ENCODE measurements at places on chromosomes 4 and X.

DNA sequence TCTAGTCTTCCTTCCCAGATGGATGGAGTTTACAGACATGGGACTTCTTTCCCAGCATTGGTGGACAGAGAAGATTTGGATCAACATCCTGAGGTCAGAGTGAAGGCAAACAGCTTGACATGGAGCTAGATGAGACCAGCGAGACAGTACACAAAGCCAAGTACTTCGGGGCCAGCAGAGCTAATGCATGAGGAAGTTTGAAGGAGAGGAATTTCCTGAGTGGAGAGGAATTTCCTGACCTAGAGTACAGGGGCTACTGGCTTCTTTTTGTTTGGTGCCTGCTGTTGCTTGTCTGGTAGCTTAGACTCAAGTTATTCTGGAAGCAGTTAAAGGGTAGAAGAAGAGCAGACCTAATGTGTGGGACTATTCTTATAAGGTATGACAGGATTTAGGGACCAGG lies 69.1 kb upstream of the EOLA2 start:
- DNase-seq = no peak

- no peak for DNase-seq
Observed at GRCh38 chrX:43564953-43565352, 91.1 kb upstream of the MAOA start.

DNA sequence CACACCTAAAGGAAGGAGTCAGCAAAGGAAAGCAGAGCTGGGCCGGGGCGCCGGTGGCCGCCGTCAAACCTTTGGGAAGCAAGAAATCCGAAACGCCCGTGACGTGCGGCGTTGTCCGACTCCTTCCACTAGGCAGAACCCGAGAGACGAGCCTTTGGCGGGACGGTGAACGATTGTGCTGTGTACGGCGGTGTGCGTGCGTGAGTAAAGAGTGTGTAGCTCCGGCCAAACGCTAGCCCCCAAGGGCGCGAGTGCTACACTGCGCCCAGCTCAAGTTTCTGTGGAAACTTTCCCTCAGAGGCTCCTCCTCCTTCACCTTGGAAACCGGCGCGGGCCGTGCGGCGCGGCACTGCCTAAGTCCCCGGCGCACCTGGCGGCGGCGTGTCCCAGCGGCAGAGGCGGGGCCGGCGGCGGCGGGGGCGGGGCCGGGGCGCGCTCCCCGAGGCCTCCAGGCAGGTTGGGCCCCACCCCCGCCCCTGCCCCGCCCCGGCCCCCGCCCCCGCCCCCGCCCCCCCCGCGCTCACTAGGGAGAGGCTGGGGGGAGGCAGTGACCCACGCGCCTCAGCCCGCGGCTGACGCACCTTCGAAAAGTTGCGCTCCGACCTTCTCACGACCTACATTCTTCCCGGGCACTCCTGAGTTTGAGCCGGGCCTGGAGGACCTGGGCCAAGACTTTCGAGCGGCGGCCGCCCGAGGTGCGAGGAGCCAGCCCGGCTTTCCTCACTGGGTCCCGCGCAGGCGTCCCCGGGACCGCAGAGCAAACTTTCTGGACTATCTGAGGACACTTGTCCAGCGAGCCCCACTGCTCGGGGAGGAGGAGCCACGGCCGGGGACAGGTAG lies at the start of gene FHIP1A:
Gene FHIP1A (plus strand): TSS at position 547 of the 840 bp plus-strand sequence. CDS start 157,084 bp downstream, outside the sequence.
- DNase-seq = peak; percentile 52

DNA sequence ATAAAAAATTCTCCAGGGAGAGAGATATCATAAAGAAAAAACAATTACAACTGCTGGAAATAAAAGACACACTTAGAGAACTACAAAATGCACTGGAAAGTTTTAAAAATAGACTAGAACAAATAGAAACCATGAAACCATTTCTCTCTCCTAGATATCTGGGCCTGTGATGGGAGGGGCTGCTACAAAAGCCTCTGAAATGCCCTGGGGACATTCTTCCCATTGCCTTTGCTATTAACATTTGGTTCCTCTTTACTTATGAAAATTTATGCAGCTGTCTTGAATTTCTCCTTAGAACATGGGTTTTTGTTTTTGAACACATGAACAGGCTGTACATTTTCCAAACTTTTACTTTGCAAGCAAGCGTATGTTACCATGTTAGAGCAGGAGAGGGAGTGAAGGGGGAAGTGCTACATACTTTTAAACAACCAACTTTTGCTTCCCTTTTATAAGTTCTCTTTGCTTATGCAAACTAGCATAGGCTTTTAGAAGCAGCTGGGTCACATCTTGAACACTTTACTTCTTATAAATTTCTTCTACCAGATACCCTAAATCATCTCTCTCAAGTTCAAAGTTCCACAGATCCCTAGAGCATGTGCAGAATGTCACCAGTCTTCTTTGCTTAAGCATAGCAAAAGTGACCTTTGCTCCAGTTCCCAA lies 47.9 kb upstream of the PACRGL start:
- DNase-seq = no peak

- no peak for DNase-seq
Observed at GRCh38 chr4:22668702-22669101, 24.0 kb upstream of the GBA3 start.

- DNase-seq = no peak
Observed at GRCh38 chrX:134732152-134732551, 73.9 kb upstream of the PLAC1 start.

DNA sequence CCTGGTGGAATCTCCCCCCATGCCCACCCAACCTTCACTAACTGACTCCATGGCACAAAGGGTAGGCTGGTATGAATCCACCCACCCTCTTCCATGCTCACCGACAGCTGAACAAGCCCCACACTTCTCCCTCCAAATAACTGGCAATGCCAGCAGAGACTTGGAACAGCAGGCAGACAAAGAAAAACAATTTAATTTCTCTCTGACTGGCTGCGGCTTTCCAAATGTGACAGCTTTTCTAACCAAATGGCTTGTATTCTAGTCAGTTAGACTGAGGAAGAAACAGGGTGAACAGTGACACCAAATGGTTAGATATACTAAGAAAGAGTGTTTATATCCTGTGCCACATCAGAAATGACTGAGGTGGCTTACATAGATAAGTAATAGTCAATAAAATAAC lies 199.3 kb upstream of the ADAMTS3 start:
- no peak for DNase-seq

DNA sequence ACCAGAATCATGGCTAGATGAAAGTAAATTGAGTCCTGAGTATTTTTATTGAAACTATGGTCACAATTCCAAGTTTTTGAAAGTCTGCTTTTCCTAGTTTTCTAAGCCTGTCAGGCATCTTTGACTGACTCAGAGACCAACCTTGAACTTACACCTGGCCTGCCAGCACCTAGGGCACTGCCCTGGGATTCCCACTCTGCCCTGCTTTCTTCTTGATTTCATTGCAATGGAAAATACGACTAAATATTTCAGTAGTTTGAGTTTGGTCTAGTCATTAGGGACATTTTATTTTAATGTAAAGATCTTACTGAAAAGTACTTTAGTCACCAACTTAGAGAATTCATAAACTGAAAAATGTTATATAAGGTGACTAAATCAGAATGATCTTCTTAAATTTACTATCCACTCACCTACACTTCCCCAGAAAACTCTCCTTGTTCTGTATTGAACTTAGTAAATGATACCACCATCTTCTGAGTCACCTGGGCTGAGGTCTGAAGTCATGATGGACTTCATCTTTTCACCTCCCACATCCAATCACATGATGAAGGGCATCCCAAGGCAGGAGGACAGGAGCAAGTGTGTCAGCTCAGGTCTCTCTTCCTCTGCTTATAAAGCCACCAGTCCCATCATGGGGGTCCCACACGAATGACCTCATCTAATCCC lies 11.6 kb upstream of the PYURF start:
- no peak for DNase-seq

GRCh38 chr4:115279330-115279729 lies 165.9 kb upstream of the NDST4 start:
- DNase-seq = no peak

- DNase-seq = peak; percentile 79
Observed at GRCh38 chr4:42638993-42639392, 17.9 kb downstream of the ATP8A1 start.
